ENCODE measurements at places on chromosomes 1 and 21.

GRCh38 chr1:4594286-4594991, 60.0 kb upstream of the AJAP1 start:
- no peak for DNase-seq
- no peak overlapping the region for H3K4me3 ChIP-seq
- no peaks in the 10 kb centered on the region for H3K27me3 ChIP-seq
- no peaks in the 10 kb centered on the region for H3K4me1 ChIP-seq
- no peak overlapping the region for H3K27ac ChIP-seq
- no peaks in the 10 kb centered on the region for H3K36me3 ChIP-seq

DNA sequence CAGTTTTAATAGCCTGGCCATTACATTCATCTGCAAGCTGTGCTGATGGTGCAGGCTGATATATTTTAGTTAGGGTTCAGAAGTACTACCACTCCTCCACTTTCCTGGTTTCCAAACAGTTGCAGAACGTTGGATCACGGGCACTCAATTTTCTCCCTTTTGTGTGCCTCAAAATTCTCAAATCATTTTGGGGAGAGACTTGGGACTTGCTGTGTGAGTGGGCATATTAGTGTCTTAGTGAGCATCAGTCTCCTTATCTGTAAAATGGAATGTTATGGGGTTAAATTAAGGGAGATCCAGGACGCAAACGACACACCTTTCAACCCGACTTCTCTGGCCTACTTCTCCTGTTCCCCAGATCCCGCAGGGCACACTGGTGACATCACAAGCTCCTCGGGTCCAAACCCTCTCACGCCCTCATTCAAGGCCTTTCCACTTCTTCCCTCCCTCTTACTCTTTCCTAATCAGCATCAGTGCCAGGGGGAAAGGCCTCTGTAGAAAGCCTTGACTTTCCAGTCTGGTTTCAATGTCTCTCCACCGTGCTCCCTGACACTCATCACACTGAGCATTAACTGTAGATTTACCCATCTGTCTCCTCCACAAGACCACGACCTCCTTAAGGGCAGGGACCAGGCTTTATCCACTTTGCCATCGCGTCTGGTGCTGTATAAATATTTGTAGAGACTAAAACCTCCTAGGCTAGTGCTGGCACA, 1.2 kb downstream of the PIGP start:
- H3K4me1 ChIP-seq: peaks cover 14% of the 10 kb centered on the region
- H3K36me3 ChIP-seq: no peaks in the 10 kb centered on the region
- H3K4me3 ChIP-seq: peak overlapping the region; percentile 95
- H3K27me3 ChIP-seq: no peaks in the 10 kb centered on the region
- peak overlapping the region; percentile 97 for H3K27ac ChIP-seq

GRCh38 chr1:77832901-77833300, 53.5 kb downstream of the MIGA1 start:
- H3K27me3 ChIP-seq: no peaks in the 10 kb centered on the region
- H3K4me3 ChIP-seq: no peak overlapping the region
- no peaks in the 10 kb centered on the region for H3K36me3 ChIP-seq

DNA sequence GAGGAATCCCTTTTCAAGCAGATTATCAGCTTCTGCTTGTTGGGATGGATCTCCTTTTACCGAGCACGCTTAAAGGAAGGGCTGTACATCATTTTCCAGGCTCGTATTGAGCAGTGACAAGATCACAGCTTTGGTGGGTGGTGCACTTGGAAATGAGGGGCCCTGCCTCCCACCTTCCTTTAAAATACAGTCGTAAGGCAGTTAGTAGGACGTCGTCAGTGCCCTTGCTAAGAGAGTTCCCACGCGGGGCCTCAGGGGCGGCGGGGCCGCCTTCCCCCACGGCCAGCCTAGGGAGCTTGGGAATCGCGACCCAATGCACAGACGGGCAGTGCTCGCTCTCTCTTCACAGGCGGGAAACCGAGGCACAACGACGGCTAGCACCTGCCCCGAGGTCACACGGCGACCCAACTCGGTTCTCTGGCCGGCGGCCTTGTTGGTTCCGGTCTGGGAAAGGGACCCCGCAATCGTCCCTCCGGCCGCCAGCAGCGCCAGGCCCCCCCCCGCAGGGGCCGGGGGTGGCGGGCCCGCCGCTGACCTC, 58.6 kb downstream of the H3-3A start:
- peaks cover 6% of the 10 kb centered on the region for H3K4me1 ChIP-seq
- no peak overlapping the region for H3K4me3 ChIP-seq
- no peak overlapping the region for H3K27ac ChIP-seq
- no peaks in the 10 kb centered on the region for H3K27me3 ChIP-seq

Measured in kidney (tissue), 22 donors.